ENCODE measurements at places on chromosomes 5 and 9. TPM values are rescaled to one million over a fixed set of nuclear protein-coding genes. Genes with fewer than 3 reads are reported as not detected.
A peak's percentile ranks its signal among the peaks of the same experiment; 100 is the strongest.

DNA sequence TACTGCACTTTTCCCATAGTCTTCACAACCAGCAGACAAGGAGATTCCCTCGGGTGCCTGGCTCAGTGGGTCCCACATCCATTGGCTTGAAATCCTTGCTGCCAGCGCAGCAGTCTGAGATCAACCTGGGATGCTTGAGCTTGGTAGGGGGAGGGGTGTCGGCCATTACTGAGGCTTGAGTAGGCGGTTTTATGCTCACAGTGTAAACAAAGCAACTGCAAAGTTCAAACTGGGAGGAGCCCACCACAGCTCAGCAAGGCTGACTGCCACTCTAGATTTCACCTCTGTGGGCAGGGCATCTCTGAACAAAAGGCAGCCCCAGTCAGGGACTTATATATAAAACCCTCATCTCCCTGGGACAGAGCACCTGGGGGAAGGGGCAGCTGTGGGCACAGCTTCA lies 512.3 kb upstream of the MPDZ start:
- DNase-seq, result no peak

- no peak for DNase-seq
Measured at GRCh38 chr5:151661968-151662732, 24.6 kb downstream of the SPARC start.

DNA sequence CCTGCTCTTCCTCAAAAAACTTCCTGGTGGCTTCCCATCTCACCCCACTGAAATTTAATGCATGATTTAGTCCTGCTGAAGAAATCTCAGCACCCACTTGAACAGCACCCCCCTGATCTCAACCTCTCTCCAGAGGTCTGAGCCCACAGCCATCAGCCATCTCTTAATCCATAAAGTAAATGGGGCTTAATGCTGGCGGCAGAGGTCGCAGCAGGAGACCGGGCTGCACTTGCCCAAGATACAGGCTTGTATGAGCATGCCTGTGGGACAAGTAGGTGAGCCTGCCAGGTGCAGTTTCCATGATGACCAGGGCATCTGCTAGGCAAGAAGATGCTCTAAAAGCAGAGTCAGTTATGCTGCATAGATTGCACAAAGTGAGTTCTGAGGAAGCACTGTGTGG lies 52.4 kb upstream of the CTXN3 start:
- DNase-seq, result no peak

GRCh38 chr5:133944263-133945185 lies 23.9 kb downstream of the C5orf15 start:
- peak; percentile 80 for DNase-seq

The HAVCR2 gene
- 70.0 TPM for total RNA-seq

The OSMR gene
- total RNA-seq, result not detected

GRCh38 chr9:109150925-109151545 lies 16.0 kb downstream of the FRRS1L start:
- DNase-seq, result no peak

The TICAM2 gene
- 1.0 TPM for total RNA-seq

The UBAP1 gene
- total RNA-seq, result 32.5 TPM

The MEF2C gene
- total RNA-seq, result 0.33 TPM

DNA sequence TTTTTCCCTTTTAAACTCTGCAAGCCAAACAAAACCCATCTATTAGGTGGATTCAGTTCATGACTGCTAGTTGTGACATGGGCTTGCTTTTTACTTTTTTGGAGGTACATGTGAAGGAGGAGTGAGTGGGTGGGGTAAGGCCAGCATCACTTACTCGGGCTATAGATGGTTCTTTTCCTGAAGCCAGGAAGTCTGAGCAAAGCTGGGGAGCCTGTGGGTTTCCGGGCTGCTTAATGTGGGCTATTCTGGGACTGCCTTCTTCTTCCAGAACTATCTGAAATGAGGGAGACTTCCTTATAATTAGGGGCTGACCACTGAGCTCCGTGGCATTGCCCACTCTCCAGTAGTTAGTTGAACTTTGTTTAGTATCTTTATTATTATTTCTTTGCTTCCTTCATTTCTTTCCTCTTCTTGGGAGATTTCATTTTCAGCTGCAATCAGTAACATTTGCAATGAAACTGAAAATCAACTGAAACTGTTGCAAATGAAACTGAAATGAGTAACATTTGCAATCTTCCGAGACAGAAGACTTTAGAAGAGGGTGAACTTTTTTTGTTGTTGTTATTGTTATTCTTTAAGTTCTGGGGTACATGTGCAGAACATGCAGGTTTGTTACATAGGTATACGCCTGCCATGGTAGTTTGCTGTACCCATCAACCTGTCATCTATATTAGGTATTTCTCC lies 204.9 kb downstream of the LRRC70 start:
- DNase-seq, result no peak

The C9 gene
- not detected for total RNA-seq

- no peak for DNase-seq
Measured at GRCh38 chr5:141437221-141437620, 6.9 kb downstream of the PCDHGA12 start.

GRCh38 chr5:19169426-19169825 lies 818.6 kb downstream of the CDH18 start:
- no peak for DNase-seq

The SLC25A2 gene
- 0.23 TPM for total RNA-seq
